ENCODE measurements at places on chromosomes 1 and 21. TPM values are rescaled to one million over a fixed set of nuclear protein-coding genes. Genes with fewer than 3 reads are reported as not detected.

- peaks cover 57% of the 10 kb centered on the region for H3K4me1 ChIP-seq
- H3K36me3 ChIP-seq = peaks cover 2% of the 10 kb centered on the region
- H3K4me3 ChIP-seq = no peak overlapping the region
Measured at GRCh38 chr1:117389284-117389683, 22.0 kb downstream of the MAN1A2 start.

- peaks cover 27% of the 10 kb centered on the region for H3K36me3 ChIP-seq
- H3K4me1 ChIP-seq = peaks cover 6% of the 10 kb centered on the region
- H3K4me3 ChIP-seq = no peak overlapping the region
- no peaks in the 10 kb centered on the region for H3K27me3 ChIP-seq
- no peak for DNase-seq
Measured at GRCh38 chr1:35605071-35605866, 32.2 kb downstream of the TFAP2E start.

GRCh38 chr1:155940482-155940992 lies 901 bp upstream of the RXFP4 start:
- peak overlapping the region; percentile 22 for H3K4me3 ChIP-seq
- H3K27ac ChIP-seq = peak overlapping the region; percentile 64
- H3K36me3 ChIP-seq = no peaks in the 10 kb centered on the region
- no peaks in the 10 kb centered on the region for H3K27me3 ChIP-seq

DNA sequence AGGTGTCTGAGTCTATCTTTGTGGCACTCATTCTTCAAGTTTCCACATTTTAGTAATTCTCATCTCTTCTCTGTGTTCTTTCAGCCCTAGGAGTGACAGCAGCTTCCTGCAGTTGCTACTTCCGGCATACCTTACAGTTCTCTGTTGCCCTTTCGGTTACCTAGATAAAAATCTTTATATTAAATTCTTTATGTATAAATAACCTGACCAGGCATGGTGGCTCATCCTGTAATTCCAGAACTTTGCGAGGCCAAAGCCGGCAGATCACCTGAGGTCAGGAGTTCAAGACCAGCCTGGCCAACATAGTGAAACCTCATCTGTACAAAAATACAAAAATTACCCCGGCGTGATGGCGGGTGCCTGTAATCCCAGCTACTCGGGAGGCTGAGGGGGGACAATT lies 62.9 kb downstream of the CDKN2C start:
- no peak for DNase-seq
- no peaks in the 10 kb centered on the region for H3K27me3 ChIP-seq
- no peaks in the 10 kb centered on the region for H3K4me1 ChIP-seq
- H3K36me3 ChIP-seq = no peaks in the 10 kb centered on the region
- no peak overlapping the region for H3K27ac ChIP-seq

DNA sequence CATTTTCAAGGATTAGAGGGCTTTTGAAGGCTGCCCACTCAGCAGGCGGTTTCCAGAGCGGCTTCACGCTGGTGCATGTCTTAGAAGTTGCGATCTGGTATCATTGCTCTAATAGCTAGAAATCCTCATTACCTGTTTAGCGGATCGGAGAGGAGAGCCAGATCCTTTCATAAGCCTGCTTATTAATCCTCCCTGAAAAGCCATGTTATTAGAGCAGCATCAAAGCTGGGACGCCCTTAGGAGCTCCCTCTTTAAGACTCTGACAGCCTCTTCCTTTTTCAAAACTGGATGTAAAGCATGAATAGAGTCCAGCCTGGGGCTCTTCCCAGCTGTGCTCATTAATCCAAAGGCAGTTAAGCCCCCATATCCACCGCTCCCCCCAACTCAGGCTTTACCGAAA lies 13.9 kb upstream of the CTSE start:
- DNase-seq = no peak
- no peaks in the 10 kb centered on the region for H3K36me3 ChIP-seq
- peaks cover 13% of the 10 kb centered on the region for H3K4me1 ChIP-seq
- no peak overlapping the region for H3K27ac ChIP-seq
- peaks cover 52% of the 10 kb centered on the region for H3K27me3 ChIP-seq
- H3K4me3 ChIP-seq = no peak overlapping the region

- H3K4me3 ChIP-seq = peak overlapping the region; percentile 92
- DNase-seq = no peak
- no peaks in the 10 kb centered on the region for H3K27me3 ChIP-seq
Measured at GRCh38 chr1:88892357-88892877, 1.1 kb upstream of the GTF2B start.

- no peaks in the 10 kb centered on the region for H3K4me1 ChIP-seq
- H3K27me3 ChIP-seq = no peaks in the 10 kb centered on the region
- H3K4me3 ChIP-seq = no peak overlapping the region
- no peak for DNase-seq
- H3K27ac ChIP-seq = no peak overlapping the region
- no peaks in the 10 kb centered on the region for H3K36me3 ChIP-seq
Measured at GRCh38 chr1:214923278-214923915, 159.1 kb upstream of the KCNK2 start.

DNA sequence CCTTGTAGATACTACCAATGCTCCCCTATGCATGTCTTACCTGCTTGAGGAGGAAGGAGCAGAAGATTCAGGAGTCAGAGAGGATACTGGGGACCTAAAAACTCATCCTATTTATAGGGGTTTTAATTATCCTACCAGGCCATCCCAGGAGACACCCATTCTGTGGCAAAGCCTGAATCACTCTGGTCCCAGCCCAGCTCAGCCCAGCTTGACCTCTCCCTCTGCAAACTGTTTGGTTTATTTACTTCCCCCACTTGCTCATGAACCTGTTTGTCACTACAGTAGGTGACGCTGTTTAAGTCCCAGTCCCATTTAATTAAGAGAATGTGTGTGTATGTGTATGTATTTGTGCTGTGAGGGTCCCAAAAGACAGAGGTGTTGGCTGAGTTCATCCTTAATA lies at the start of gene RPTN:
Gene RPTN, minus strand, starts transcription at position 85 of the 400 bp plus-strand sequence. CDS start 1,339 bp downstream, outside the sequence.
- DNase-seq = no peak
- H3K4me3 ChIP-seq = no peak within 1 kb of the TSS
- H3K4me1 ChIP-seq = peaks cover 8% of the 10 kb centered on the region
- peaks cover 30% of the 10 kb centered on the region for H3K27me3 ChIP-seq
- H3K36me3 ChIP-seq = no peaks in the 10 kb centered on the region

DNA sequence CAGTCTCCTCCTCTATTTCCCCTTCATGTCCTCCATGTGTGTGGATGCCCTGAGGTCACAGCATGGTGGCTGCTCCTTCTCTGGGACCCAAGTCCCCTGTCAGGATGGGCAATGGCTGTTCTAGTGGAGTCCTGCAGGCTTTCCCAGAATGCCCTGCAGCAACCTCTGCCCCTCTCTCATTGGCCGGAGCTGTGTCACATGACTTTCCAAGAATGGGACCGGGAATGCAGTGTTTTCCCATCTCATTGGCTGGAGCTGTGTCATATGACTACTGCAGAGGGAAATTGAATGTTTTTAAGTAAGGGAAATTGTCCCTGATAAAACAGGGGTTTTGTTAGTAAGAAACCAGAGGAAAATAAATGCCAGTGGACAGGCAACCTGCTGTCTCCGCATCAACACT lies 365.9 kb downstream of the PTPRU start:
- DNase-seq = no peak
- no peaks in the 10 kb centered on the region for H3K4me1 ChIP-seq
- H3K27me3 ChIP-seq = peaks cover 18% of the 10 kb centered on the region
- H3K27ac ChIP-seq = no peak overlapping the region

DNA sequence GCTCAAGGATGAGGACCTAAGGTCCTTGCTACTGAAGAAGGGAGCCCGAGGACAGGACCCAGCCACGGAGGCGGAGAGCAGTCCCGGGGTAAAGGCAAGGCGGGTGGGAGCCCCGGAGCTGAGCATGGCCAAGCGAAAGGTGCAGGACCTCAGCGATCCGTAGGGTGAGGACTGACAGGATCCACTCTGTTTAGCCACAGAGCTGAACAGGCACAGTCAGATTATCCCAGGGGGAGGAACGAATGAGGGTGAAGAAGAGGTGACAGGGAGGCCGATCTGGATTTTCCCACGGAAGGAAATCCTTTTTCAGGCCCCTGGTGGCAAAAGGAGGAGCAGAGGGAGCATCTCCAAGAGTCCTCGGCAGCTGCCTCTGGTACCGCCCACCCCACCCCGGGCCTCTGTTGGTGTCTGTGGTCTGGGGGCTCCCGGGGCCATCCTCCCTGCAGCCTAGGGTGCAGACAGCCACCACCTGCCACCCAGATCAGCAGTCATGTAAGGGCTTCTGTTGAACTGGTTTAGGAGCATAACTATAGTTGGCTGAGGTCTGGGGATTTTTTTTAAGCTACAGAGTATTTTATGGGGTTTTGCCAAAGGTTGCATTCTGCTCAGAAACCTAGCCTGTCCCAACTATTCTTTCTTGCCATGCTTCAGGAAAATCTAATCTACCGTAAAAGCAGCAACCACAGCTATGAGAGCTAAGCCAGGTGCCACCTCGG lies 32.3 kb upstream of the LBR start:
- H3K4me1 ChIP-seq = peaks cover 52% of the 10 kb centered on the region
- DNase-seq = peak; percentile 38
- no peaks in the 10 kb centered on the region for H3K36me3 ChIP-seq

DNA sequence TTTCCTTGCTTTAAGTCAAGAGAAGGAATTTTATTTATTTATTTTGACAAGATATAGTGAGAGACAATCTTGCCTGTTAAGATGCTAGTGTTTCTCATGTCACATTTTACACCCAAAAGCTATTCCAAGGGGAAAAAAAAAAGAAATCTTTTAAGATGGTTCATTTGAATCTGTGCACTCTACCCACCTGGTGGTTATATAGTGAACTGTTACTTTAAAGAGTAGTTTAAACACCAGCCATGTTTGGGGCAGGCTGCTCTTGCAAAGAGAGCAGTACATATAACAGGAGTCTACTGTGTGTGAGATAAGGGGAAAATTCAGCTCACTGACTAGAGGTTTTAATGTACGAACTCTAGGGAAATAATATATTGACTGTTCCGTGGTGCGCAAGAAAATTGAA lies 3.3 kb upstream of the ELAVL4 start:
- no peak for DNase-seq
- no peaks in the 10 kb centered on the region for H3K36me3 ChIP-seq
- peaks cover 13% of the 10 kb centered on the region for H3K4me1 ChIP-seq
- no peak overlapping the region for H3K27ac ChIP-seq
- H3K27me3 ChIP-seq = peaks cover 19% of the 10 kb centered on the region

DNA sequence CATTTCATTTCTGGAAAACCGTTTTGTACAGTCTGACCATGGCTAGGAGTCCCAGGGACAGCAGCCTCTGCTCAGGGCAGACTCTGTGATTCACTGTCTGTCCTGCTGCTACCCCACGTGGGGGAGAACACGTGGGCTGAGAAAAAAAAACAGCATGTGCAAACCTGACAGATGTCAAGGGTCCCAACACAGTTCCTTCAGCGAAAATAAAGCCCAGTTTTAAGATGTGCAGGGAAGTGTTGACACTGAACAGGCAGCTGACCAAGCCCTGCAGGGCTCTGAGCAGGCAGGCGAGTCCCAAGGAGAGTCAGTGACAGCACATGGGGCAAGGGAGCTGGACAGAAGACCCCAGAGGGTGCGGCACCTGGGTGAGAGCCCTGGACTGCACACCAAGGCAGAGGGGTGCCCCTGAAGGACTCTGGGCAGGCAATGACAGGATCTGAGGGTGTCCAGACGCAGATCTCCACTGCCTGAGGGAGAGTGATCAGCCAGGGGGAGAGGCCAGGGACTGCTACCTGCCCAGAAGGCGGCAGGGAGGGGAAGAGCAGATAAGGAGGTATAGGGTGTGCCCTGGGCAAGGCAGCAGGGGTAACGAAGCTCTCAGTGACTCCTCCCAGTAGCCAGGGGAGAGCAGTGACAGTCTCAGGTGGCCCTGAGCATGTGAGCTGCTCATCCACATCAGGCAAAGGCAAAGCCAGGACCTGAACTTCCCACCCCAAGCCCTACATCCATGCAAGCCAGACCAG lies 5.1 kb upstream of the SPATC1L start:
- no peak for DNase-seq
- H3K27me3 ChIP-seq = peaks cover 11% of the 10 kb centered on the region
- no peak overlapping the region for H3K27ac ChIP-seq
- no peaks in the 10 kb centered on the region for H3K4me1 ChIP-seq
- H3K36me3 ChIP-seq = peaks cover 6% of the 10 kb centered on the region

GRCh38 chr1:2544875-2545640 lies 11.1 kb upstream of the TNFRSF14 start:
- H3K27ac ChIP-seq = no peak overlapping the region
- H3K36me3 ChIP-seq = peaks cover 2% of the 10 kb centered on the region
- peak overlapping the region; percentile 24 for H3K4me3 ChIP-seq
- no peaks in the 10 kb centered on the region for H3K27me3 ChIP-seq
- no peak for DNase-seq
- H3K4me1 ChIP-seq = peaks cover 23% of the 10 kb centered on the region

DNA sequence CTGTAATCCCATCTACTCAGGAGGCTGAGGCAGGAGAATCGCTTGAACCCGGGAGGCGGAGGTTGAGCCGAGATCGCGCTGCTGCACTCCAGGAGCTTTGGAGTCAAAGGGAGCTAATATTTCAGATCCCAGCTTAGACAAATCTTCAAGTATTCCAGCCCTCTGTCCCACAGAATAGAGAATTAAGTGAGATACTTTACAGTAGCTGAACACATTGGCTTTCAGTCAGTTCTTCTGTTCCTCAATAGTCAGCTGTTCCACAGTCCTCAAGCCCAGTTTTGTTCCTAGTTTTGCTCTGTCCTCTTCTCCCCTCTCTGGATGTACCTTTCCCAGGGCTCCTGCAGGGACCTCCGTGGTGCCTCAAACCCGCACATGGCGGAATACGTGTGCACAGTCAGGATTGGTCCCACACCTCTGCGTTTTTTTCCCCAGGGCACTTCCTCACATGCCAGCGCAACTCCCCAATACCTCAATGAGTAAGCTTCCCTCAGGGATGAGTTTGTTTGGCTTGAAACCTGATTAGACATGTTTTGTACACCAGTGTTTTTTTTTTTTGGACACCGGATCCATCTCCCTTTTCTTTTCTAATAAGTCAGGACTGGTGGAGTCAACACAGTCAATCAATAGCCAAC lies 1.2 kb downstream of the MFN2 start:
- peak overlapping the region; percentile 98 for H3K4me3 ChIP-seq
- H3K27ac ChIP-seq = peak overlapping the region; percentile 97
- H3K36me3 ChIP-seq = peaks cover 13% of the 10 kb centered on the region
- no peaks in the 10 kb centered on the region for H3K27me3 ChIP-seq
- peaks cover 37% of the 10 kb centered on the region for H3K4me1 ChIP-seq

GRCh38 chr21:16912075-16912474 lies 600.8 kb upstream of the CXADR start:
- no peak overlapping the region for H3K27ac ChIP-seq
- H3K27me3 ChIP-seq = no peaks in the 10 kb centered on the region
- no peak overlapping the region for H3K4me3 ChIP-seq
- no peak for DNase-seq

DNA sequence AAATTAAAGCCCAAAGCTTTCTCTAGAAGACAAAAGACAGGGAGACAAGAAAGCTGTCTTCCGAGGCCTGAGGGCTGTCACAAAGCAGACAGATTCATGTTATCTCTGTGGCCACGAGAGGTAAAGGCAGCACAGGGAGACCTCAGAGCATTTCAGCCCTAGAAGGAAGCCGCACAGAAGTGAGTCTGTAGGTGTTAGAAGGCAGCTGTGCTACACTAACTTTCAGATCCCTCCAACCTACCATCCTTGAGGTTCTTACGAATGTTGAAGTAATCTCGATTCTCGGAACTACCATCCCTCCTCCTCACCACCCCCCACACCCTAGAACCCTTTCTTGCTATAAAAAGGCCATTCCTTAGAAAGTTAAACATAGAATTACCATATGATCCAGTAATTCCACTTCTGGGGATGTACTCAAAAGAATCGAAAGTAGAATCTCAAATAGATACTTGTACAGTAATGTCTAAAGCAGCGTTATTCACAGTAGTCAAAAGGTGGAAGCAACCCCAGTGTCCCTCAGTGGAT lies 21.5 kb upstream of the LYST start:
- DNase-seq = peak; percentile 74
- H3K36me3 ChIP-seq = peaks cover 5% of the 10 kb centered on the region
- H3K27me3 ChIP-seq = no peaks in the 10 kb centered on the region
- peak overlapping the region; percentile 95 for H3K27ac ChIP-seq
- H3K4me1 ChIP-seq = peaks cover 70% of the 10 kb centered on the region
- peak overlapping the region; percentile 60 for H3K4me3 ChIP-seq

ABCB10 gene
- 25.7 TPM for total RNA-seq

BATF3 gene
- total RNA-seq = 400 TPM

C1orf116 gene
- 0.21 TPM for total RNA-seq

SLAMF6 gene
- total RNA-seq = 48.8 TPM

SPATA46 gene
- not detected for total RNA-seq

CCDC181 gene
- not detected for total RNA-seq

Measured in activated T-cell treated with anti-CD3 and anti-CD28 coated beads, Interleukin-2, amount 50 U/mL, for 72 hours (primary cell).